Suprapubic skin (tissue), 4 donors: ENCODE measurements at places on chromosomes 12 and 14.

DNA sequence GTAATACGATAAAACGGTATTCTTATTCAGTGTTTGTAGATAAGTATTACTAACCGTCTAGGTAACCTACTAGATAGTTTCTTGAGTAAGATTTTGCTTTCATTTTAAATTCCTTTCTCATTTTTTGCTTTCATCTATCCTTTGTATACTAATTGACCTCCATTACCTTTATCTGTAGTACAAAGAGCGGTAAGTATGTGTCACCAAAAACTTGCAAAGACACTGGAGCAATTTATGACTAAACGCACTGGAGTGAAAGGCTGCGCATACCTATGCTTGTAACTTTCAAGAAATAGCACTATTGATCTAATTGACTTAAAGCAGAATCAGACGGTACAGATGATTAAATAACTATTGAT, 1.7 kb downstream of the ARHGAP5 start:
- no peak for DNase-seq

GRCh38 chr12:31278424-31278823, 47.5 kb downstream of the SINHCAF start:
- DNase-seq, result no peak

- DNase-seq, result no peak
Measured at GRCh38 chr14:103526247-103526913, 2.6 kb upstream of the TRMT61A start.

- no peak for DNase-seq
Measured at GRCh38 chr12:94700662-94701061, 50.3 kb upstream of the TMCC3 start.

DNA sequence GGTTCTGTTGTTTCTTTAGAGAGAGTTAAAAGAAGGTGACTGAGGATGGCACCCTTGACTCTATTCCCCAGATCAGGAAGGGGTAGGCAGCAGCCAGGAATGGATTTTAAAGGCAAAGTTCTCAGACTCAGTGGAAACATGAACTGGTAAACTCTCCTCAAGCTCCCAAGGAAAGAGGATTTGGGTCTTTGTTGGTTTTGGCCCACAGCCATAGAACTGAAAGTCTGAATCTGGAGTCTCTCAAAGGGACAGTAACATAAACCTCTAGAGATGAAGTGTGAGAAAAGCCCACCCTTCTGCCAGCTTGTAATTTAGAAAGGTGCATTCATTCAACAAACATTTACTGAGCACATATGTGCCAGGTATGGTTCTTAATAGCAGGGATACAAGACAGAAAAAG, 28.6 kb upstream of the BLTP3B start:
- no peak for DNase-seq

- no peak for DNase-seq
Measured at GRCh38 chr14:40413136-40413535, 980.9 kb upstream of the FBXO33 start.

DNA sequence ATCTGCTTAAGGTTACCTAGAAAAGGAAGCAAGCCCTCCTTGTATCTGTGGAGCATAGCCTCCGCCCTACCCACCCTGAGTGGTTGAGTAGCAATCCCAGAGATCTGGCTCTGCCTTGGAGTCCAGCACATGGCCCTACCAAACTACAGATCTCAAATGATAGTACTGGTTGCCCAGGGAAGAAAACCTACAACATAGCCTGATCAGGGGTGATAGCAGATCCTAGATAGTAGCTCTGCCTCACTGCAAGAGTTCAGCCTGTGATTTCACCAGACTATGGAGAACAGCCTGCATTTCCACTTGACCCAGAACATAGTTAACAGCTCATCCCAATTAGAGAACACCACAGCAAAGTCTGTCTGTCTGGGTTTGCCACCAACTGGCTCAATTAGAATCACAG, 279.5 kb downstream of the ETNK1 start:
- DNase-seq, result no peak

DNA sequence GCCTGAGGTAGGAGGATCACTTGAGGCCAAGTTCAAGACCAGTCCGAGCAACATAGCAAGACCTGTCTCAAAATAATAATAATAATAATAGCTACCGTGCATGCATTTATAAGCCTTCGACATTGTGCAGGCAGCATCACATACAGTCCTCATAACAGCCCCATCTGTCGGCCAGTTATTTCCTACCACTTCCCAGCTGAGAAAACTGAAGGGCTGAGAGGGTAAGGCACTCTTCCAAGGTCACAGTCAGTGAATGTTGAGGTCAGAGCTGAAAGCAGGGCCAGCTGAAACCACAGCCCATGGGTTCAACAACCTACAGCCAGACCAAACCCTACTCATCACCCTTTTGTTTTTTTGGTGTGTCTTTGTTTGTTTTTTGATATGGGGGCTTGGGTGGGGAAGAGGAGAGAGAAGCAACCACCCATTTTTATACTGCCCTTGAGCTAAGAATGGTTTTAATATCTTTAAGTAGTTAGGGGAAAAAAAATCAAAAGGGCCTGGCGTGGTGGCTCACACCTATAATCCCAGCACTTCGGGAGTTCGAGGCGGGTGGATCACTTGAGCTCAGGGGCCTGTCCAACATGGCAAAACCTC, 16.8 kb upstream of the ITPK1 start:
- no peak for DNase-seq

- DNase-seq, result no peak
Measured at GRCh38 chr12:9252256-9252655, 44.1 kb upstream of the PZP start.

DNA sequence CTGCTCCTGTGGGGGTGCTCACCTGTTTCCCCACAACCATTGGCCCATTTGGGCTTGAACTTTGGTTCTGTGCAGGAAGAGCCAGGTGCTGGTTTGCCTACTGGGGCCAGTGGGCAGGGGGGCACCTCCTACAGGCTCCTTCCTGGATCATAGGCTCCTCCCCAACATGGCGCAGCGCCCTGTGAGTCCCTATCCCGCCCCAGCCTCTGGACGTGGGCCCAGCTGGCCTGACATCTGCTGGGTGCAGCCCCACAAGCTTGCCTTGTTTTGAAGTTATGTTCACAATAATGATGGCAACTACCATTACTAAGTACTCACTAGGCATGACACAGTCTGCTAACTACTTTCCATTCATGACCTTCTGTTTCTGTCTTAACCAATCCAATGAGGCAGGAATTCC, 147.8 kb downstream of the RBM19 start:
- no peak for DNase-seq

DNA sequence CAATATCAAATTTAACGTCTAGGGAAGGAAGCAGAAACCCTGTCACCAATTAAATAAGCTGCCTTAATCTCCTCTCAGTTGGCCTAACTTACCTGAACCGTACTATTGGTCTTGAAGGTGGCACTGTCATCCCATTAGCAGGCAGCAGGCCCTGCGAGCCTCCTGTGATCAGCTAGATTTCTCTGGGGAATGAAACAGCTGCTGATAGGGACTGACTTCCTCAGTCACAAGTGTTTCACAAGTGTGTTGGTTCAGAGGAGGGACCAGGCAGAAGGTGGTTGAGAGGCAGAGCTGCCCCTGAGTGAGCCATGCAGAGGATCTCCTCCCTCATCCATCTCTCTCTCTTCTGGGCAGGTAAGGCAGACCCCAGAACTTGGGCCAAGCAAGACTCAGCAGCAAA, 166.8 kb downstream of the DAD1 start:
- no peak for DNase-seq

DNA sequence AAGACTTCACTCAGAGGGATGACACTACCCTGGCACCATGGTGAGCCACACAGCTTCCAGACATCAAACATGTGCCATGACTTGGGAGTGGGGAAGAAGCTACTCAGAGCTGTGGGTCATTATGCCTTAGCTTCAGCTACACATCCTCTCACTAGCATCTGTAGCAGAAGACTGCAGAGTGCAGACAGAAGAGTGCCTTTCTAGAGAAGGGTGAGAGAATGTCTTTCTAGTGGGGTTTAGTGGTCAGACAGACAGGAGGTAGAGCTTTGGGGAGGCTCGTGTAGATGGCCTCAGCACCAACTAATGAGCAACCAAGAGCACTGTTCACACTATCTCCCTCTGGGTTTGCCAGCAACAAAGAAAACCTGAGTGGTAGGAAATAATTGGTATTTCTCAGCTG, 4.9 kb upstream of the B4GALNT3 start:
- DNase-seq, result no peak

DNA sequence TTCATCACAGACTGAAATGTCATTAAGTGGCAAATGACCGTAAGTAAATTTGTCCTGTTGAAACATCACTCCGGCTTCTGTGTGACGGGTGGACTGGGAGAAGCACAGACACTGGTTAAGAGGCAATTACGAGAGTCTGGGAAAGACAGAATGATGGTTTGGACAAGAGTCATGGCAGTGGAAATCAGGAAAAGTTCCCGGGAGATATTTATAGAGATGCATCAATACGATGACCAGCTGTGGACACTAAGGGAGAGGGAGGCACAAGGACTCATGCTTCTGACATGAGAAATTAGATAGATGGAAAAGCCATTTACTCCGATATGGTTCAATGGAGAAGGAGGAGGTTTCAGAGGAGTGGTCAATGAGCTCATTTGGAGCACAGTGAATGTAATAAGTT, 27.3 kb downstream of the CKAP4 start:
- DNase-seq, result no peak

- no peak for DNase-seq
Measured at GRCh38 chr14:74567219-74567618, 44.8 kb downstream of the LTBP2 start.

DNA sequence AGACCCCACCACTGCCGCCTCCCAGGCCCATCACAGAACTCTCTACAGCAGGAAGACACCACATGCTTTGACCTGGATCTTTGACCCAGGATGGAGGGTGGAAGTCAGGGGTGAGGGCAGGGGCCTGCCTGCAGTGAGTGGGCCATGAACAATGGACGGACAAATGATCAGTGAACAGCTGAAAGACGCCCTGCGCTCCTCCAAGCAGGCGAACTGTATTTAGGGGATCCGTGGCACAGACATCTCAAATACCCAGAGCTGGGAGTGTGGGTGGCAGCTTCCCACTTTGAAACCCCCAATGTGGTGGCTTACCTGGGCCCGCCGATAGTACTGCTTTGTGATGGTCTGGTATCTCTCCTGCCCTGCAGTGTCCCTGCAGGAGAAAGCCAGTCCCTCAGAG, 8.7 kb upstream of the GPX2 start:
- peak; percentile 34 for DNase-seq

- no peak for DNase-seq
Measured at GRCh38 chr14:27890259-27890658, 876.3 kb upstream of the FOXG1 start.

DNA sequence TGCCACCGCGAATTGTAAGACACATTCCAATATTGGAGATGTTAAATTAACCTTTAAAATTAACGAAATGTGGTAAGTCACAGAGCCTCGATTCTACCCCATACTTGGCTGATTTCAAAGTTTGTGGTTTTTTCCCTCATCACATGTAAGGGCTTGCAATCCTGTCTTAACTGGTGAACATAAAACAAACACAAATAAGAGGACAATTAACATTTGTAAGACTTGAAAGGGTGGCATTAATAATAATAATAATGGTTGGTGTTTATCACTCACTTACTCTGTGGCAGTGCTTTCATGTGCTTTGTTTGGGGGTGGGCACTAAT, 26.6 kb downstream of the PPFIBP1 start:
- no peak for DNase-seq

GRCh38 chr12:48336061-48336460, 14.7 kb downstream of the ZNF641 start:
- DNase-seq, result no peak

- peak; percentile 29 for DNase-seq
Measured at GRCh38 chr14:101471723-101472517, 89.4 kb upstream of the DIO3 start.

GRCh38 chr12:118213452-118213851, 77.5 kb downstream of the PEBP1 start:
- no peak for DNase-seq

GRCh38 chr14:69010648-69011047, 31.5 kb upstream of the ACTN1 start:
- DNase-seq, result no peak

GRCh38 chr14:45891417-45892080, 638.5 kb upstream of the MIS18BP1 start:
- DNase-seq, result no peak

DNA sequence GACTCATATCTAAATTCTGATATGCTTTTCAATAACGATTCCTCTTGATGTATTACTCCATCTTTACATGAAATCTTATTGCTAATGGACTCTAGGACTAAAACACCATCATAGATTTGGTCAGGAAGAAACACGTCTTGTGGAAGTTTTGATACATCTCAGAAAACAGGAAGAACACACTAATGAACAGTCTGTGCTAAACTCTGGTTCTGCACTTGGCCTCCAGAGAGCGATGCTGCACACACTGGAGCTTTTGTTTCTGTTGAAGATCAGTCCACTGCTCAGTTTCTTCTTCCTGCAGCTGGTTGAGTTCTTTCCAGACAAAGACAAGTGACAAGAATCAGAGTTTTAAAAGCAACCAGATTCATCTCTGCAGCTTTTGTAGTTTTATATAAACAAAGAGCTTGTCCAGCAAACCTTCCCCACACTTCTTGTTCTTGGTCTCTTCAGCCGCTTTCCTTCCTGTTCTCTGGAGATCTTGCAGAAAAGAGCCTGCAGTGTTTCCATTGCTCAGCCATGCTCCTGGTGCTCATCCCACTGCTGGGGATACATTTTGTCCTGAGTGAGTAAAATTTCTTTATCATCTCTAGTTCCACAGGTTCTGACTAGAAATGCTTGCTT, 229.1 kb upstream of the OR4E1 start:
- DNase-seq, result no peak

DNA sequence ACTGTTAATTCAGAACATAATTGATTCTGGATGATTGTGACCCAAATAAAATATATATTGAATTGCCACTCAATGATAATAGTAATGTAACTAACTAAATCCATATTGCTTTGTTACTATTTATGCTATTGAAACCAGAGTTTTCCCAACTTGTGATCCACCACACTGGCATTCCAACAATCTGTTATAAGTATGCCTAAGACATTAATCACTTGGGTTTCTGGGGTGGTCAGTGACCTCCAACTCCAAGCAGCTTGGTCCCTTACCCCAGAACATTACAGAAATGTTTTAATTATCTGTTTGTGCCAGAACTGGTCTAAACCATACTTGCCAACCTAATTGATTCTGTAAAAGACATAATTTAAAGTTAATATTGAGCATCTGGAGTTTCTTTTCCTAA, 14.6 kb downstream of the CAPS2 start:
- DNase-seq, result no peak

GRCh38 chr14:97267509-97267908, 470.3 kb downstream of the VRK1 start:
- no peak for DNase-seq

DNA sequence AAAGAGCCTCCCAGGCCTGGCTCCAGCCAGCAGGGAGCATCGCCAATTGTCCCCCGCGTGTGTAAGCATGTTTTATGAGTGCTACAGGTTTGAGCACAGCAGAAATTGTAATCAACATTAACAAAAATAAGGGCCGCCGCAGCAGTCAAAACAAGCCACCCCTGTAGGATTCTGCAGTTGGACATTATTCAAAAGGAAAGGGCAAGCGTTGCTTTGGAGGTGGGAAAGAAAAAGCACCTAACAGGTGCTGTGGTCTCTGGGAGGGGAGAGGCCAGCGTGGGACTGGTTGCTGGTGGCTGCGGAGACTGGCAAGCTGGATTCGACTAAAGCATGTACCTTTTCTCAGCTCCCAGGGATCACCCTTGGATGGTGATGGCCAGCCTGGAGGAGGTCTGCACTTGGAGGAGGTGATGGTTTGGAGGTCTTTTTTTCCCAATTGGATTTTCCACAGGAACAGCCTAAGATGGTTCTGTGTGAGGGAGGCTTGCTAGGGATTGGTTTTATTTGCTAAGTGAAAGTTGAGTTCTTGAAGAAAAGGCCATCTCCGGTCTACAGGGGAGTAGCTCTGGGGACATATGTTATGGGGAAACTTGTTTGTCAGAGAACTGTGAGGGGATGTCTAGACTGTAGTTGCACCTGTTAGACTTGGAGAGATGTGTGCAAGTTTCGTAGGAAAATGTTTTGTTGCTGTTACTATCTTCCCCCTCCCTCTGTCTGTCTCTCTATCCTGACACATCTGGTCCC, 2.0 kb downstream of the DYRK2 start:
- DNase-seq, result no peak
